NCI-H526 treated with DMSO at 0.1 percent for 48 hours (cell line): ENCODE measurements at places on chromosomes 4 and X.

- DNase-seq, result no peak
Observed at GRCh38 chr4:26900765-26901164, 40.1 kb downstream of the STIM2 start.

GRCh38 chrX:369563-370101, 17.1 kb downstream of the PPP2R3B start:
- no peak for DNase-seq

DNA sequence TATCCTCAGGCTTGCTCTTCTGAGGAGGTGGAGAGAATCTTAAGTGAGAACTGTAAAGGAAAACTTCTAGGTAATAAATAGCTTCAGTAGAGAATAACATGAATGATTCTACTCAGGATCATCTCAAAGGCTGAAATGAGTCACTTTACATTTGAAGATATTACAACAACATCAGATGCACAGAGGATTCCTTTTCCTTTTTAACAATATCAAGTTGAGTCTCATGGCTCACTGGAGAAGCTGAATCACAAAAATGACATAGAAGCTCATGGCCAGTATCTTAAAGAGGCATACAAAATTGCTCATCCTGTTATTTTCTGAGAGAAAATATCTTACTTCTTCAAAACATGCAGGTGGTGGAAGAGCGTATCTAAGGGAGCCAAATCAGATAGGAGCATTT, 72.5 kb upstream of the EMCN start:
- no peak for DNase-seq

DNA sequence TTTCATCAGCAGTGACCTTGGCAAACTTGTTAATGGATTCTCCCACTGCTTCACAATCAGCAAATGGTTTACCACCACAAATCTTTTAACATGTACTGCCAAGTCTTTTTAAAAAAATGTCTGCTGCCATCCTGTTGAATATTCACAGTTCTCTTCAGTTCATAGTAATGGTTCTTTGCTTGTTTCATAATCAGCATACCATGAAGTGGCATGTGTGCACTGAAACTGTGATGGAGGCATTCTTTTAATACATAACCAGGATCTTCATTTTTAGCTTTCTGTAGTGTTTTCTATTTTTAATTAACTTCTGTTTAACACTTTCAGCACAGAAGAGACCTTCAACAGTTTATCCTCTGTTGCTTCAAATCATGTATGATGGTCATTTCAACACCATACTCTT, 230.1 kb upstream of the ARSJ start:
- DNase-seq, result no peak

DNA sequence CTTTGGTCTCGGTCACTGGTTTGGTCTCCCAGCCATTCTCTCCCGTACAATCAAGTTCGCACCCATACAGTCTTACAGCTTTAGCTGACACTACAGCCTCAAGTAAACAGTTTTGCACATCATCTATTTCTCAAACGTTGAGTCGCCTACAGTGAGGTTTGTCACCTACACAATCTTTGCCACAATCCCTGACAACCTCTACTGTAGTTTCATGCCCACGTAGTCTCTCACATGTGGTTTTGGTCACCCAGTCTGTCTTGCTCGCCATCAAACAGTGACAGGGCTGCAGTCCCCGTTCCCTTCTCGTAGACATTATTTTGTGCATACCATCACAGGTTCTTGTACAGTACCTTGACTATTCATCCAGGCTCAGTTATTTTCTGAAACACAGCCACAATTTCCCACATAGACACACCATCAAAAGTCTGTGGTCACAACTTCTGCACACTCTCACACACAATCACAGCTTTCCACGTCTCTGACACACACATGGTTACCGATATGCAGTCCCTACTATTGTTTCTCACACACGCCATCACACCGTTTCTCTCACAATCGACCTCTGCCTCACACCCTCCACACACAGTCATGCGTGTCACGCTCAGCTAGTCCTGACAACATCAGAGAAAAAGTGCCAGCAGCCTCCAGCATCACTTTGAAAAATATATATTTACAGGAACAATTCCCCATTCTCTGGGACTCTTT, 5.3 kb upstream of the CFP start:
- DNase-seq, result no peak

- no peak for DNase-seq
Observed at GRCh38 chr4:138062929-138063328, 179.2 kb downstream of the SLC7A11 start.

DNA sequence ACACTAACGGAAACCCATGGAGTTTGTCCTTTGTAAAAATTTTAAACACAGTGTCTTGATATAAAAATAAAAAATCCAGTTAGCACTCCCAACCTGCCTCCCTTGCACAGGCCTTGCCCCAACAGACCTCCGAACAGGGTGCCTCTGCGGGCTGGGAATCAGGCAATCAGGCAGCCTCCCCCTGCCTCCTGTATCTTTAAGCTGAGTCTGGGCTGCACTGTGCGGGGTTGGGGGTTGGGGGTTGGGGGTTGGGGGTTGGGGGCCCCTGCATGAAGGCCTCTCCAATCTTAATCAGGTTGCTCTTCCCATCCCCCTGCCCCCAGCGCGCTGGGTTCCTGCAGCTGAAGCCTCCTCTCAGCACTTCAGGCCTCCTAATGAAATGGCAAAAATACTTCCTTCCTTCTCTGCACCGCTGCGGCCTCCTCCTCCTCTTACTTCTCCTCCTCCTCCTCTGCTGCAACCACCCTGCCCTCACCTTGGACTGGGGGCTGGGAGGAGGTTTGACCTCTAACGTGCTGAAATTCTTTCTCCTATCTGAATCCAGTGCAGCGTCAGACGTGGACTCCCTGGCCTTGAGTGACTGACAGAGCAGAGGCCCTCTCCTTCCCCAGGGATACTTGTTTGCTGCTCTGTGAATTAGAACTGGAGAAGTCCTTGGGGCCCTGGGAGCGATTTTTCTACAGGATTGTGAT, 26.6 kb downstream of the NLGN3 start:
- DNase-seq, result no peak
